Thoracic aorta endothelial cell (primary cell): ENCODE measurements at places on chromosomes 13 and 19. TPM values are rescaled to one million over a fixed set of nuclear protein-coding genes. Genes with fewer than 3 reads are reported as not detected.

The ZNF497 gene
- total RNA-seq: 0.36 and 0.40 TPM in 2 replicates

The C19orf81 gene
- total RNA-seq: 0.40 TPM in 1 of 2 replicates, not detected in the other

The DMKN gene
- total RNA-seq: not detected in 2 replicates

The PLK5 gene
- not detected in 2 replicates for total RNA-seq

The IGFL3 gene
- not detected in 2 replicates for total RNA-seq

The SLC17A7 gene
- total RNA-seq: under 0.01 TPM in 1 of 2 replicates, not detected in the other

The MARK4 gene
- 17.7 and 18.1 TPM in 2 replicates for total RNA-seq

The ZNF837 gene
- 0.57 and 1.2 TPM in 2 replicates for total RNA-seq

The THAP8 gene
- total RNA-seq: 0.80 and 1.1 TPM in 2 replicates

The ATP4A gene
- not detected in 2 replicates for total RNA-seq

The SLC10A2 gene
- not detected in 2 replicates for total RNA-seq

The CKM gene
- total RNA-seq: not detected in 2 replicates
